GM06990 (cell line): ENCODE measurements at places on chromosomes 11 and 22.

GRCh38 chr11:68927280-68928135 lies 23.8 kb downstream of the IGHMBP2 start:
- DNase-seq, result no peak

DNA sequence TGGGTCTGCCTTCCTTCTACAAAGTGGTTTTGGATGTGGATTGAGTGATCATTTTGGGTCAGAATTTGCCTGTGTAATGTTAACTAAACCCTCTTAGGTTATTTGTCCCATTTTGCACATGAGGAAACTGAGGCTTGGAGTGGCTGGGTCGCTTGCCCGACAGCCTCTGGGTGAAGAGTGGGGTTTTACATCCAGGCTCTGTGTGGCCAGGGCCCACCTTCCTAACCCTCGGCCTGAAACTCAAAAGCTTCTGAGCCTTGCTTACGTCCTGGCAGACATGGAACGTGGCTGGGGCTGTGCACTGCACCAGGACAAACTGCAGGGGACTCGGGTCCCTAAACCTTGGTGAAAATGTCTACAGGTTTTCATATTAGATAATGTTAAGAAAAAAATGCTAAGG lies 542.4 kb downstream of the TBC1D22A start:
- DNase-seq, result no peak

DNA sequence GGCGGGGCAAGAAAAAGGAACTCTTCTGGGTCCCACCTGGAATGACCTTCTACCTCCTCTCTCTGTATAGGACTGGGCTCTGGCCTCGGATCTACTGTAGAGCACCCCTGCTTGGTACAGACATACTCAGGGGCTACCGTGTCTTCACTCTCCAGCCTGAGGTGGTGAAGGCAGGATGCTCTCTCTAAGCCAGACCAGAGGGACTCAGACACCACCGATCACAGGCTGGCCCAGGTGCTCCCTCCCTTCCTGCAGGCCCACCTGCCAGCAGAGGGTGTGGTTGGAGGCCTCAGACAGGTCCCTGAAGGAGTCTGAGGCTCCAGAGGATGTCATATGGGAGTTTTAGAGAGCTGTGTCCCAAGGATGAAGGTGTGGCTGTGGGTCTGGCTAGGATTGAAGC lies 4.1 kb downstream of the NHERF4 start:
- DNase-seq, result no peak

DNA sequence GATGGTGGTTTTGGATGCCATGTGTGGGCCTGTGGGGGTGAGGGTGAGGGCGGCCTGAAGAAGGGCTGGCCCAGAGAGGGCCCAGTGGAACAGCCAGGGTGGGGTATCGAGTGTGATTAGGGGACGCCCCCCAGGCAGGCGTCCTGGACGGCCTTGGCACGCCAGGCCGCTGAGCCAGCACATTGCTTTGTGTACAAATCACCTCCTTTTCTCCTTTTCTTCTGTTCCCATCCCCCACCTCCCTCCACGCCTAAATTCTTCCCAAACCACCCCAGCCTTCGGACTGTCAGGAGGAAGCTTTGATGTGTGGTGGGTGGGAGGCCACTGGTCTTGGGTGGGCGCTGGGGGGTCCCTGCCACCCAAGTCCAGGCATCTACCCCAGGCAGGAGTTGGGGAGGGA lies 7.8 kb upstream of the CD248 start:
- DNase-seq, result no peak

DNA sequence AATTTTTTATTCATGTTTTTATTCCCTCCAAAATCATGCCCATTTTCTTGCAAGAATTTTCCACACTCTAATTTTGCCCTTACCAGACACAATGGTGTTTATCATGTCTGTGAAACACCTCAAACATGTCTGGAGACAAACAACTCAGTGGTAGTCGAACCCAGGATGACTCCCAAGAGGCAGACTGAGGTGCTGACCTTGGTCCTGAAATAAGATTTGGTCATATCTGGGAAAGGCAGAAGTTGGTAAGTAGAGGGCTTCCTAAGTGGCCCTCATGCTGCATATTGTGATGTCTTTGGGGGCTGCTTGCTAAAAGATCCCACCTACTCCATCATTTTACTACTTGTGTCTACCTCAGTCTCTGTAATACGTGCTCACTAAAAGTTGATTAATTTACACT lies 369.4 kb upstream of the ISX start:
- no peak for DNase-seq

DNA sequence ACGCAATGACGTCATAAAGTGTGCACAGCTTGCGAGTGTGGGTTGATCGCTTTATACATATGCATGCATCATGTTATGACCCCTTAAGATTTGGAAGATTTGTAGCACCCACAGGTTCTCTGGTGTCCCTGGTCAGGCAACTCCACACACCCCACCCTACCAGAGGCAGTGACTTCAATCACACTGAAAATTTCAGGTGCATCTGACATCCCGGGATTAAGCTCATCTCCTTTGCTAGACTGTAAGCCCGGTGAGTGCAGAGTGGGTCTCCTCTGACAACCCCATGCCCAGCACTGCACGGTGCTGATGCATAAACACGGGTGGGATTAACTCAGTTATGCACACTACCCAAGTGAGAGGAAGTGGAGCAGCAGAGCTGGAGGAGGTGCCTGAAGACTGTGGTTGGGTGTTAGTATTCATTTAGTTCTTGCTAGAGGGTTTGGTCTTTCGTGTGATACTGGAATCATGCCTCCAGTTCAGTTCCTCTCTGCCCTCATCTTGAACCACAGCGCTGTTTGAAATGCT lies 6.5 kb downstream of the ARSA start:
- peak; percentile 69 for DNase-seq

GRCh38 chr11:70906101-70906500 lies 346.3 kb downstream of the SHANK2 start:
- no peak for DNase-seq

- no peak for DNase-seq
Measured at GRCh38 chr11:92449222-92449621, 224.6 kb downstream of the FAT3 start.

DNA sequence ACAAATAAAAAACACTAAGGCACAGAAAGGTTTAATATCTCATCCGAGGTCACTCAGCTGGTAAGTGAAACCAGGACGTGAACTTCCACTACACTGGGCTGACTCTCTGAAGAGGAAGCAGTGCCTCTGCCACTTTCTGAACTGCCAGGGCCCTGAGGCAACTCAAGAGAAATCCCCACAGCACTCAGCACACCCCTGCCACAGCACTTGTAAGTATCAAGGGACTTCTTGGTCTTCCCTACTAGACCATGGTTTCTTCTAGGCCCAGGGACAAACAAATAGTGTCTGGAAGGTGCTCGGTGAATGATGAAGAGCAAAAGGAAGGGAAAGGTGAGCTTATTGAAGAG lies 49.7 kb downstream of the RPL27A start:
- no peak for DNase-seq

GRCh38 chr22:37808294-37808657 lies 542 bp downstream of the GCAT start:
- no peak for DNase-seq

GRCh38 chr22:49460091-49460490 lies 367.6 kb downstream of the BRD1 start:
- no peak for DNase-seq

GRCh38 chr11:18088966-18089365 lies 16.9 kb downstream of the SAAL1 start:
- DNase-seq, result no peak

DNA sequence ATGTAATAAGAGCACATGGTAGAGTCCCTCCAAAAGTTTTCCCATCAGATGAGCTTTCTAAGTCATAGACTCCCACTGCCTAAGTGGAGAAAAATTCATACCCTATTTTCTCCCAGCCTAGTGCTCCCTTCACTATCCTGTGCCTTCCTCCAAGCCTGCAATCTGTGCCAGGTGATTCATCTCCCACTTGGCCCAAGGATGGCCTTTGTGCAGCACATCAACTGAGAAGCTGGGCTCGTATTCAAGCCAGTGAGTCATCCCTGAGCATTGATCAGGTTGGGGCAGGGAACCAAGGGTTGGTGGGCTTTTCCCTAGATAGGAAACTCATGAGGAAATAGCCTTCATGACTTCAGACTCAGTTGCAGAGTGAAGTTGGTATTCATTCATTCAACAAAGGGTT lies 64.6 kb downstream of the PANX1 start:
- no peak for DNase-seq

GRCh38 chr11:67472882-67473281 lies 3.8 kb upstream of the TMEM134 start:
- no peak for DNase-seq

- no peak for DNase-seq
Measured at GRCh38 chr11:103928802-103929161, 107.7 kb upstream of the DDI1 start.

DNA sequence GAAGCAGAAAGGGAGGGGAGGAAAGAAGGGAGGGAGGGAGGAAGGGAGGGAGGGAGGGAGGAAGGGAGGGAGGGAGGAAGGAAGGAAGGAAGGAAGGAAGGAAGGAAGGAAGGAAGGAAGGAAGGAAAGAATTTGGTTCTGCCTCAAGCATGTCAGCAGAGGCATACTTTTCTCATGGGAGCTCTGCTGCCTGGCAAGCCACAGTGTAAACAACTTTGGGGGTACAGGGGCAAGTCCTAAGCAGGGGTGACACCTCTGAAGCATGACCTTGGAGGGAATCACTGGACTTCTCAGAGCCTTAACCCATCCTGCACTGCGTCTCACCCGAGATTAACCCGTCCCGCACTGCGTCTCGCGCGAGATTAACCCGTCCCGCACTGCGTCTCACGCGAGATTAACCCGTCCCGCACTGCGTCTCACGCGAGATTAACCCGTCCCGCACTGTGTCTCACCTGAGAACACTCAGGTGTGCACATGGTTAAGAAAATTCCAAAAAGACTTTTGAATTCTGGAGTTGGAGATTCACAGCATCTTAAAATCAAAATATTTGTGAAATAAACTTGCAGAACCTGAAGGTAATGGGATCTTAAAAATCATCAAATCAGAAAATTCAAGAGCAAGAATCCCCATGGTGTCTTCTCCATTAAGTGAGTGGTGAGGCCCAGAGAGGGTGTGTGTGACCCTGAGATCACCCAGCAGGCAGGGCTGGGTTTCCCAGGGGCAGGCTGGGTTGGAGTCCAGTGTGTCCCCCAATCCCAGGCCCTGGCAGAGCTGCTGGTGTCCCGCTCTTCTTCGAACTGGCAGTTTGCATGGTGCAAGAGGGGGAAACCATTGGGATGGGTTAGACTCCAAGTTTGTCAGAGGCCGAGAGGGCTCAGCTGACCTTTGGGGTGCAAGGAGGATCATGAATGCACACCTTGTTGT lies 190.4 kb downstream of the MN1 start:
- no peak for DNase-seq

DNA sequence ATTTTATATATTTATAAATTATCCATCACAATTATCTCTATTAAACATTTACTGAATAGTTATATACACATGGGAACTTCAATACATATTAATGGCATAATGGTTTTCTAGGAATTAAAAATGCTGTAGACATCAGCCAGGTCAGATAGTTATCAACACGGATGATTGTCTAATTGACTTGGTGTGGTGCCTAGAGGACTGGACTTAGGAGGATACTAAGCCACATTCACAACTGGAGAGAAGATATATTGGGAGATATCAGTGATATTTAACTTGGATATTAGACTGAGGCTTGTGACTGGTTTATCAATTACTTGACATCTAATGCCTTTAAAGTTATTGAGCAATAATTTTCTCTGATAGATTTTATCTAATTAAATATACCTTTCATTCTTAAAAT lies 794.5 kb upstream of the ANO3 start:
- no peak for DNase-seq

DNA sequence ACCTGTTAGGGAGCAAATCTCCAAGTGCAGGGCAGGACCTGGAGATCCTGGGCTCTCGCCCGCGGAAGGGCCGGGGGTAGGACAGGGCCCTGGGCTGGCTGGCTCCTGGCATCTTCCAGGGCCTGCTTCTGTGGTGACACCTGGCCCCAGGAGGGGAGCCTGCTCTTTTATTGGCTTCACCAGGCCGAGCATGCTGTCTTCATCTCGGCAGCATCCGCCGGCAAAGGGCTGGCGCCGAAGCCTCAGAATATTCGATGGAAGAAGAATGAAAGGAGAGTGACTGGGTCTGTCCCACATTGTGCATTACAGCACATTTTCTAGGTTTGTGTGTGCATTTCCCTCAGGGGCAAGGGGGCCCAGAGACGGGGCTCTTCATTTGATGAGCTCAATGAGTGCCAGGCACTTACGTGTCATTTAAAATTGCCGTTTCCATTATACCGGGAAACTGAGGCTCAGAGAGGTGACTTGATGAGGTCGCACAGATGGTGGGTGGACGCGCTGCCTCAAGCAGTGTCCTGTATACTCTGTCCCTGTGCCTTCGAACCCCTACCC lies 70.0 kb downstream of the RBX1 start:
- peak; percentile 12 for DNase-seq

DNA sequence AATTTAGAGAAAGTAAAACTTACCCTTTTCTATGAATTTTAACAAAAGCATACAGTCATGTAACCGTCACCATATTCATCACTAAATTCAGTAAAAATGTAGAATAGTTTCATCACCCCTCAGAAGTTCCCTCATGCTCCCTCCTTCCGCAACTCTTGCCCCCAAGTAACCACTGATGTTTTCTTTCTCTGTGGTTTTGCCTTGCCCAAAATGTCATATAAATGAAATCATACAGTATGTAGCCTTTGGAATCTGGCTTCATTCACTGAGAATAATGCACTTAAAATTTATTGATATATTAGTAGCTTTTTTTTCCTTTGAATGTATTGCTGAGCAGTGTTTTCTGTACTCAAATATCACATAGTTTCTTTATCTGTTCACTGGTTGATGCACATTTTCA lies 60.1 kb downstream of the DCUN1D5 start:
- no peak for DNase-seq

- DNase-seq, result no peak
Measured at GRCh38 chr11:68524681-68525080, 64.1 kb downstream of the PPP6R3 start.

GRCh38 chr11:23123753-23124152 lies 263.5 kb upstream of the CCDC179 start:
- DNase-seq, result no peak

DNA sequence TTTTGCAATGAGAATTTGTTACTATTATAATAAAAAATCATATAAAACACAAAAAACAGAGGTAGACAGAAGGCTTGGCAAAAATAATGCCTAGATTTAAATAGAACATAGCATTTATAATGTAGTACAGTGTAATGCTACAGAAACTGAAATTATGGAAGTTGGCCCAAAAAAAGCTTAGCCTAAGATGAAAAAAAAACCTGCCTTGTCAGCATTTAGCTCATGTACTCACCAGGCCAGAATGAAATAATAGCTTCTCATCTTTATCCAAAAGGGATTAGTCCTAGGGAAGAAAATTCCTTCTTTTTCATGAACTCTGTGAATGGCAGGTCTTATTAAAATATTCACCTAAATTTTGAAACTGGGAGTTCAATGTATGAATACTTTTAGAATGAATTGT lies 951.1 kb downstream of the LRRC4C start:
- DNase-seq, result no peak

GRCh38 chr11:14022821-14023220 lies 60.3 kb downstream of the SPON1 start:
- DNase-seq, result no peak

- no peak for DNase-seq
Measured at GRCh38 chr11:106152013-106152412, 74.6 kb downstream of the AASDHPPT start.
